Large intestine (tissue), 12 donors: ENCODE measurements at places on chromosomes 7 and 10.

- no peak overlapping the region for H3K4me3 ChIP-seq
- no peaks in the 10 kb centered on the region for H3K36me3 ChIP-seq
- DNase-seq = no peak
- no peaks in the 10 kb centered on the region for H3K4me1 ChIP-seq
- no peak overlapping the region for H3K27ac ChIP-seq
These were observed 90.3 kb upstream of the ZNF438 start for GRCh38 chr10:31121757-31122577.

DNA sequence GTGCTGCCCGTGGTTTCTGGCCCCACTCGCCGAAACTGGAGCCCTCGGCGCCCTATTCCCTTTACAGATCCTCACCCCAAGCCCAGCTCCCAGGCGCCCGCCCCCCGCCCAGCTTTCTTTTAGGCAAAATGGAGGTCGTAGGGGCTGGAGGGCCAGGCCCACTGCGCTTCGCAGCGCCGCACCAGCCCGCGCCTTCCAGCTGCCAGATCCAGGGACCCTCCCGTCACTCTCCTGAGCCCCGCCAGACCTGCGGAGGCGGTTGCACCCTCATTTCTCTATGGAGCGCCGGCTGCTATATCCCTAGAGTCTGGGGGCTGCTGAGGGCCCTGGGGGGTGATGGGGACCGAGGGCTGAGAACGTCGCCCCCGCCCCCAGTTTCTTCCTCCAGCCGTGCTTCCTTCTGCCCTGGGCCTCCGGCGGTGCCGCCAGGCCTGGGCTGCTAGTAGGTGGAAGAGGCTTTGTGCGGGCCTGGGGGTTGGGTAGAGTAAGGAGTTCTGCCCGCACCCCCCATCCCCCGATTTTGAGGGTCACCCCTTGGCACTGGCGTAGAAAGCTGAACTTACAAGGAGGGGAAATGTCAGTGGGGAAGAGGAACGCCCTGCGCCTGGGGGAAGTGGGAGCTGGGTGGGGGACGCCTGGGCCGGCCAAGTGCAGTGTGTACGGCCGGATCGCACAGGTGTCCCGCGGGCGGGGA lies 1.0 kb downstream of the GNB2 start:
- peaks cover 5% of the 10 kb centered on the region for H3K27me3 ChIP-seq
- peak overlapping the region; percentile 90 for H3K27ac ChIP-seq
- peaks cover 31% of the 10 kb centered on the region for H3K36me3 ChIP-seq
- no peak for DNase-seq

DNA sequence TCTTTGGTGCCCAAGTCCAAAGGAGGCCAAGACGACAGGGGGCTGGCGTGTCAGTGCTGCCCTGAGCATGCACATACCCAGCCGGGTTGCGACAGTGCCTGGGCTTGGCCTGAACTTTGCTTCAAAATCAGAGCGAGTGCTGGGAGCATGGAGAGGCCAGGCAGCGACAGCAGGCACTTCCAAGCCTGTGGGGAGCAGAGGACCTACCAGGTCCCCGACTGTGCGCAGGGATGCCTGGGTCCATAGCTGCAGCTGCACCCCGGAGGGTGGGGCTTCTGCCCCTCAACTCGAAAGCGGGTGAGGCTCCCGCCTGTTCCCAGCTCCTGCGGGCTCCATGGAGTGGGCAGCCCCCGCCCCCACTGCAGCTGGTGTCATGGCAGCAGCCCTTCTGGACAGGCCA lies 79.1 kb downstream of the HDAC9 start:
- no peaks in the 10 kb centered on the region for H3K4me1 ChIP-seq
- DNase-seq = no peak
- no peak overlapping the region for H3K4me3 ChIP-seq
- no peaks in the 10 kb centered on the region for H3K27me3 ChIP-seq

GRCh38 chr10:84829131-84829530 lies 500.7 kb downstream of the CCSER2 start:
- no peaks in the 10 kb centered on the region for H3K4me1 ChIP-seq
- no peak overlapping the region for H3K27ac ChIP-seq
- no peaks in the 10 kb centered on the region for H3K36me3 ChIP-seq

GRCh38 chr7:4854916-4855315 lies 6.9 kb downstream of the PAPOLB start:
- no peak overlapping the region for H3K4me3 ChIP-seq
- H3K27me3 ChIP-seq = peaks cover 2% of the 10 kb centered on the region
- no peak overlapping the region for H3K27ac ChIP-seq
- no peaks in the 10 kb centered on the region for H3K36me3 ChIP-seq

DNA sequence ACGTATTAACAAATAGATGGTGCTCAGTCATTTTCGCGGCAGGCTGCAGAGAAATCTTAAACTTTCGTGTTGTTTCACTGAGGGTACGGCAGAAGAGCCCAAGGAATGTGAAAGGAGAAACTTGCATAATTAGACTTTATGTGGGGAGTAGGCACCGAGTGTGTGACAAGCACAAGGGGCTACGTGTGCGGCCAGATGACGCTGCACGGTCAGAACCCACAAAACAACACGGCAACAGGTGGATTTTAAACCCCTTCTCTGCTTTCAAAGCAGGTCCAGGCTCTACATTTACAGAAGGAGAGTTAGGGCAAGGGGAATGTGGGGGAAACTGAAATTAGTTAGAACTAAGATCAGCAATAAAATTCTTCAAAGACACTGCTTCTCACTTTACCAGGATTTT lies 392 bp upstream of the UCN3 start:
- DNase-seq = no peak
- no peak overlapping the region for H3K27ac ChIP-seq
- H3K4me1 ChIP-seq = peaks cover 6% of the 10 kb centered on the region
- no peaks in the 10 kb centered on the region for H3K36me3 ChIP-seq
- no peak overlapping the region for H3K4me3 ChIP-seq

GRCh38 chr10:77205135-77205534 lies 432.5 kb downstream of the KCNMA1 start:
- no peaks in the 10 kb centered on the region for H3K36me3 ChIP-seq
- peaks cover 8% of the 10 kb centered on the region for H3K27me3 ChIP-seq
- no peak for DNase-seq
- H3K4me1 ChIP-seq = no peaks in the 10 kb centered on the region
- H3K27ac ChIP-seq = no peak overlapping the region
- no peak overlapping the region for H3K4me3 ChIP-seq

- H3K36me3 ChIP-seq = no peaks in the 10 kb centered on the region
- H3K27ac ChIP-seq = no peak overlapping the region
- peaks cover 3% of the 10 kb centered on the region for H3K27me3 ChIP-seq
- H3K4me3 ChIP-seq = no peak overlapping the region
- no peaks in the 10 kb centered on the region for H3K4me1 ChIP-seq
- no peak for DNase-seq
These were observed 131.6 kb upstream of the LSM8 start for GRCh38 chr7:118052336-118052735.

GRCh38 chr10:97723001-97723400 lies 9.5 kb downstream of the MARVELD1 start:
- H3K4me1 ChIP-seq = peaks cover 28% of the 10 kb centered on the region
- H3K27ac ChIP-seq = no peak overlapping the region
- peaks cover 3% of the 10 kb centered on the region for H3K36me3 ChIP-seq
- DNase-seq = no peak
- no peak overlapping the region for H3K4me3 ChIP-seq

DNA sequence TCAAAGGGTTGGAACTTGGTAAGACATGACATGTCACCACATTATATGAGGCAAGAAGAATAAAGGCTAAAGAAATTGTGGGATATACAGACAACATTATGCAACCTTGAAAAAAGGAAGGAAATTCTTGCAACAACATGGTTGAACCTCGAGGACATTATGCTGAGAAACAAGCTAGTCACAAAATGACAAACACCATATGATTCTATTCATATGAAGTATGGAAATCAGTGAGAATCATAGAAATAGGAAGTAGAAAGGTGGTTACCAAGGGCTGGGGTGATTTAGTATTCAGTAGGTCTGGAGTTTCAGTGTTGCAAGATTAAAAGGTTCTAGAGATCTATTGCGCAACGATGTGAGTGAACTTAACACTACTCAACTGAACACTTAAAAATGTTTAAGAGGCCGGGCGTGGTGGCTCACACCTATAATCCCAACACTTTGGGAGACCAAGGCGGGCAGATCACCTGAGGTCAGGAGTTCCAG lies 126.9 kb upstream of the TBX20 start:
- no peaks in the 10 kb centered on the region for H3K36me3 ChIP-seq
- H3K27me3 ChIP-seq = no peaks in the 10 kb centered on the region

- no peaks in the 10 kb centered on the region for H3K36me3 ChIP-seq
- no peak for DNase-seq
- H3K4me3 ChIP-seq = no peak overlapping the region
- H3K4me1 ChIP-seq = no peaks in the 10 kb centered on the region
- H3K27me3 ChIP-seq = peaks cover 5% of the 10 kb centered on the region
These were observed 478.6 kb downstream of the PLXNA4 start for GRCh38 chr7:132097550-132098134.

GRCh38 chr7:107580716-107581383 lies 804 bp downstream of the BCAP29 start:
- no peaks in the 10 kb centered on the region for H3K27me3 ChIP-seq
- H3K27ac ChIP-seq = peak overlapping the region; percentile 66
- no peaks in the 10 kb centered on the region for H3K4me1 ChIP-seq
- H3K36me3 ChIP-seq = peaks cover 7% of the 10 kb centered on the region
- H3K4me3 ChIP-seq = peak overlapping the region; percentile 94

GRCh38 chr7:2724453-2725177 lies 36.6 kb downstream of the AMZ1 start:
- no peaks in the 10 kb centered on the region for H3K4me1 ChIP-seq
- no peaks in the 10 kb centered on the region for H3K27me3 ChIP-seq
- H3K36me3 ChIP-seq = peaks cover 55% of the 10 kb centered on the region

DNA sequence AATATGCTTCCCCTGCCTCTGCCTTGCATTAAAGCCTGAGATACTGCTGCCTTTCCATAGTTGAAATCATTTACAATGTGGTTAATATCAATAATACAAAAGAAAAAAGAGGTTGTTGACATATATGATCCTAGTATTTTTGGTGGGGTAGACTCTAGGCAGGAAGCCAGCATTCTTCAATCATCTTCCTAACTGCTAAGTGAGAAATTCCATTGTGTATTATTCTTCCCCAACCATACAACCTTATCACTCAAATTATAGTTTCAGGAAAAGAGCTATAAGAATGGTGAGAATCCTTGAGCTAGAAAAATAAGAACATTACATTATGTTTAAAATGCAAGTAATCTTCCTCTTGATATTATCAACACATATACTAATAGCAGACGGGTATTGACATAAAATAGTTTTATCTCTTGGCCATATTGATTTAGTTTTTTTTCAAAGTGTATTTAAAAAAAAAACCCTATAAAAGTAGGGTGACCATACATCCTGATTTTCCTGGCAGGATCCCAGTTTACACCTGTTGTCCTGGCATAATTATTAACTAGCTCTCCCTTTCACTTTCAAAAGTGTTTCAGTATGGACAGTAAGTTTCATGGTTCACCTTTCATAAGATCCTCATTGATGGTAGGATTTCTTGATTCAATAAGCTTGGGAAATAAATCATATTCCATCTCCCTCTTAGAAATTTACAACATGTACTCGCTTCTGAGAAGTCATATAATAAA lies 33.4 kb upstream of the WASL start:
- H3K27ac ChIP-seq = no peak overlapping the region
- no peaks in the 10 kb centered on the region for H3K36me3 ChIP-seq
- H3K4me1 ChIP-seq = peaks cover 4% of the 10 kb centered on the region

- no peaks in the 10 kb centered on the region for H3K36me3 ChIP-seq
- no peak overlapping the region for H3K27ac ChIP-seq
- peaks cover 9% of the 10 kb centered on the region for H3K27me3 ChIP-seq
These were observed 58.3 kb downstream of the CFAP46 start for GRCh38 chr10:132884041-132884440.

GRCh38 chr7:36165802-36166201 lies 12.7 kb downstream of the EEPD1 start:
- no peak for DNase-seq
- no peaks in the 10 kb centered on the region for H3K4me1 ChIP-seq
- H3K27me3 ChIP-seq = no peaks in the 10 kb centered on the region
- no peaks in the 10 kb centered on the region for H3K36me3 ChIP-seq
- H3K27ac ChIP-seq = no peak overlapping the region

GRCh38 chr7:158139499-158139898 lies 448.1 kb downstream of the PTPRN2 start:
- no peaks in the 10 kb centered on the region for H3K36me3 ChIP-seq
- DNase-seq = no peak
- no peak overlapping the region for H3K4me3 ChIP-seq
- no peaks in the 10 kb centered on the region for H3K27me3 ChIP-seq
- H3K27ac ChIP-seq = no peak overlapping the region

- H3K4me3 ChIP-seq = no peak overlapping the region
- no peaks in the 10 kb centered on the region for H3K27me3 ChIP-seq
- no peak overlapping the region for H3K27ac ChIP-seq
- no peaks in the 10 kb centered on the region for H3K4me1 ChIP-seq
- no peak for DNase-seq
- no peaks in the 10 kb centered on the region for H3K36me3 ChIP-seq
These were observed 37.7 kb downstream of the SNX13 start for GRCh38 chr7:17902599-17902998.

GRCh38 chr7:152366662-152367061 lies 69.1 kb downstream of the KMT2C start:
- no peaks in the 10 kb centered on the region for H3K4me1 ChIP-seq
- H3K36me3 ChIP-seq = no peaks in the 10 kb centered on the region
- no peak overlapping the region for H3K27ac ChIP-seq
- DNase-seq = peak; percentile 26
- H3K4me3 ChIP-seq = no peak overlapping the region

- H3K27me3 ChIP-seq = peaks cover 3% of the 10 kb centered on the region
- peaks cover 11% of the 10 kb centered on the region for H3K4me1 ChIP-seq
- DNase-seq = no peak
- no peaks in the 10 kb centered on the region for H3K36me3 ChIP-seq
These were observed 144.0 kb downstream of the RPS24 start for GRCh38 chr10:78177491-78178185.

DNA sequence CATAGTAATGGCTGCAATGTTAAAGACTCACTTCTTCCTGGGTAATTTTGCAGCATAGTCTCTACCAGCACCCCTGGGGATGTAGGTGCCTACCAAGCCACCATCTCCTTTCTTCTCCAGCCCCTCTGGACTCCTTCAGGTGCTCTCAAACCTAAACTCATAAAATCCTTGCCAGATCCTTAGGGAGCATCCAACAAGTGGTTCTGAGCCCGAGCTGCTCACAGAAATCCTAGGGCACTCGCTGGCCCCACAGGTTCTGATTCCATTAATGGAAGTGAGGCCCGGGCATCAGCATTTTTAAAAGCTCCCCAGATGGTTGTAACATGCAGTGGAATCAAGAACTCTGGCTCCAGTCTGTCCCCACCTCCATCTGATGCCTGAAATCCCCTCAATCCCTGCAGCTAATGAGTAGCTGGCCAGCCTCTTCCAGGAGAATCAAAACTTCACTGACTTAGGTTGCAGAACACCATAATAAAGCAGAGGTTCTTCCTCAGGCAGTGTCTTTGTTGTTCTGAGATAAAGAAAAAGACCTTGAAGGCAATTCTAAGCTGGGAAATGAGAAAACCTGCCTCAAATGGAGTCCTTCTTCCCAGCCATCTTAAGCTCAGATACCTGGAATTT lies 336.8 kb downstream of the KCNMA1 start:
- H3K4me1 ChIP-seq = no peaks in the 10 kb centered on the region
- no peak overlapping the region for H3K4me3 ChIP-seq
- DNase-seq = no peak
- no peak overlapping the region for H3K27ac ChIP-seq
- no peaks in the 10 kb centered on the region for H3K27me3 ChIP-seq

- H3K4me1 ChIP-seq = no peaks in the 10 kb centered on the region
- H3K36me3 ChIP-seq = no peaks in the 10 kb centered on the region
- H3K27ac ChIP-seq = no peak overlapping the region
- DNase-seq = no peak
These were observed 513.6 kb downstream of the HTR7 start for GRCh38 chr10:90344226-90344625.
